ENCODE measurements at places on chromosomes 2 and 18. TPM values are rescaled to one million over a fixed set of nuclear protein-coding genes. Genes with fewer than 3 reads are reported as not detected.

- no peaks in the 10 kb centered on the region for H3K4me1 ChIP-seq
- H3K27ac ChIP-seq = no peak overlapping the region
- no peaks in the 10 kb centered on the region for H3K36me3 ChIP-seq
- H3K27me3 ChIP-seq = peaks cover 23% of the 10 kb centered on the region
- H3K4me3 ChIP-seq = no peak overlapping the region
- DNase-seq = no peak
Measured at GRCh38 chr2:227057060-227057459, 106.9 kb downstream of the COL4A4 start.

- no peak overlapping the region for H3K4me3 ChIP-seq
- H3K27me3 ChIP-seq = no peaks in the 10 kb centered on the region
- no peaks in the 10 kb centered on the region for H3K4me1 ChIP-seq
- H3K36me3 ChIP-seq = no peaks in the 10 kb centered on the region
Measured at GRCh38 chr2:74328074-74328473, 15.1 kb downstream of the SLC4A5 start.

The VAMP5 gene
- 21.8 TPM for total RNA-seq

DNA sequence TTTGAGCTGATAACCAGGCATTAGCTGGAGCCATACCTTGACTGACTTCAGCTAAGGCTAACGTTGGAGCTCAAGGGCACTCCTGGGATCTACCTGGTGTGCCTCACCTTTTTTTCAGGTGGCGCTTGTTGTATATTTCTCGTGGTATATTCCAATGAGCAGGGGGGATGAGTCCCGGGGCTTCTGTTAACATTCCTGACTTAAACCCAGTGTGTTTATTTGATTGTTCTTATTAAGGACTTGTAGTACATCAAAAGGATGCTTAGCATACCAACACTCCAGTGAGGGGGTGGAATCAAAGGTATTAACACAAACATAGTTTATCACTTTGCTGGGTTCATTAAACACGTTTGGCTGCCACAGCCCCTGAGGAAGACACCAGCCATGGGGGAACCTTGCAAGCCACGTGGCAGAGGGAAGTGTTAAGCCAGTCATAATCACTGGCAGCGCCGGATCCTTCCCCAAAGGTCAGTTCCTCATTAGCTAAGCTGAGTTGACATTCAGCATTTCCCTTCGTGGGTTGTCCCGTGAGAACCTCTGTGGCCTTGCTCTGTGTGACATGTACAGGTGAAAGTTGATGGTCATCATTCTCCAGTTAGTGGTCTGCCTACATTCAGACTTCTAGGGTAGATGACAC is 119.5 kb upstream of the MCFD2 start:
- no peak for DNase-seq
- H3K27ac ChIP-seq = no peak overlapping the region
- H3K4me3 ChIP-seq = no peak overlapping the region
- peaks cover 8% of the 10 kb centered on the region for H3K4me1 ChIP-seq
- peaks cover 15% of the 10 kb centered on the region for H3K36me3 ChIP-seq

- H3K27ac ChIP-seq = no peak overlapping the region
- H3K4me3 ChIP-seq = no peak overlapping the region
- no peak for DNase-seq
- H3K4me1 ChIP-seq = no peaks in the 10 kb centered on the region
- H3K36me3 ChIP-seq = no peaks in the 10 kb centered on the region
Measured at GRCh38 chr18:40849886-40850285, 1105.1 kb upstream of the PIK3C3 start.

DNA sequence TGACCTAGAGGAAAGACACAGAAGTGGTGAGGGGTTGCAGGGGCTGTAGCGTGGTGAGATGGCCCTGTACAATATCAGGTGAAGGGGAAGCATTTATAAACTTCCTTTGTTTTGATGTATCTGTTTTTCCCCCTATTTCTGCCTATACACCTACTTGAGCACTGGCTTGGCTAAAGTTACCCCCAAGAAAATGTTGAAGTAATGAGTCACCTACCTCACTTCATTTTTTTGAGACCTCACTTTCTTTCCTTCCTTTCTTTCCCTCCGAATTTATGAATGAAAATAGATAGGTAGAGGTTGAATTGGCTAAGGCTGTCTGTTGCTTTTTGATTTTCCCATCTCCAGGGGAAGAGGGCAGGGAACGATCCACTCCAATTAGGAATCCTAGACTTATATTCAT is 231.1 kb upstream of the EPAS1 start:
- H3K36me3 ChIP-seq = no peaks in the 10 kb centered on the region
- no peak for DNase-seq
- H3K27me3 ChIP-seq = no peaks in the 10 kb centered on the region
- peaks cover 12% of the 10 kb centered on the region for H3K4me1 ChIP-seq

DNA sequence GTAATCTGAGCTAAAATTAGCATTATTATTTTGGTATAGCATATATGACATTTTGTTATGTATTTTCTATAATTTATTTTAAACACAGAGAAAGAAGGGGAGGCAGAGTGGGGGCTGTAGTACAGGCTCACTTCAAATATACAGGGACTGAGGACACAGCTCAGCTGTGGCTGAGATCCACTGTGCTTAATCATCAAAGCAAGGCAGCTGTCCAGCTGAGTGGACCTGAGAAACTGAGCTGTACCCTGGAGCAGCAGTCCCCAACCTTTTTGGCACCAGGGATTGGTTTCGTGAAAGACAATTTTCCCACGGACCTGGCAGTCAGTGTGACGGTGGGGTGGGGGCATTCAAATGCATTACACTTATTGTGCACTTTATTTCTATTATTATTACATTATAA is 687.2 kb downstream of the RNF144A start:
- no peak overlapping the region for H3K4me3 ChIP-seq
- no peak overlapping the region for H3K27ac ChIP-seq
- no peak for DNase-seq
- no peaks in the 10 kb centered on the region for H3K36me3 ChIP-seq
- peaks cover 7% of the 10 kb centered on the region for H3K4me1 ChIP-seq

- H3K27me3 ChIP-seq = peaks cover 13% of the 10 kb centered on the region
- no peak overlapping the region for H3K4me3 ChIP-seq
- DNase-seq = no peak
- H3K4me1 ChIP-seq = no peaks in the 10 kb centered on the region
- no peak overlapping the region for H3K27ac ChIP-seq
Measured at GRCh38 chr2:179311101-179311500, 46.5 kb upstream of the SESTD1 start.

DNA sequence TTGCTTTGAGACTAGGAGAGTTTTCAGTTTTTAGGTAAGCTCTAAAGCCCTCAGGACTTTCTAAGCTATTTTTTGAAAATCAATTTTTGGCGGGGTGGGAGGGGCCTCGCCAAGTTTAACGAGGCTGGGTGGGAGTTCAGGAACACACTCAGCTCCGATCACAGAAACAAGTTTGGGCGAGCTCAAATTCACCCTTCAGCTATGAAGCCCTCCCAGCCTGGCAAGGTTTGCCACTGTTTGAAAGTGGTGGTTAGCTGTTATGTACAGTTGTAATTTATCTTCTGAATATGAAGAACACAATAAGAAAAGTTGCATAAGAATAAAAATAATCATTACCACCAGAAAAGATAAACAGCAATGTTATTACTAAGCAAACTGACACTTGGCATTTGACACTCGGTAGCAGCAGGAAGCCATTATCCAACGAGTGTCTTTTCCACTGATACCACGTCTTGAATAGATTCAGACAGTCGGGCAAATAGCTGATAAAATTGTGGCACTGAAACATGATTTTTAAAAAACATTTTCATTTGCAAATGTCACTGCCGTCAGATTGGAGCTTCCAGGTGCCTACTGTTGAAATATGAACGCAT is 59.8 kb downstream of the KCTD1 start:
- no peak for DNase-seq
- H3K27me3 ChIP-seq = no peaks in the 10 kb centered on the region
- no peaks in the 10 kb centered on the region for H3K36me3 ChIP-seq
- H3K4me3 ChIP-seq = no peak overlapping the region
- H3K27ac ChIP-seq = no peak overlapping the region

The ALPG gene
- not detected for total RNA-seq

GRCh38 chr2:122531290-122532071 is 776.0 kb downstream of the TSN start:
- no peak overlapping the region for H3K4me3 ChIP-seq
- no peaks in the 10 kb centered on the region for H3K27me3 ChIP-seq
- no peak overlapping the region for H3K27ac ChIP-seq

The NAT8 gene
- not detected for total RNA-seq

DNA sequence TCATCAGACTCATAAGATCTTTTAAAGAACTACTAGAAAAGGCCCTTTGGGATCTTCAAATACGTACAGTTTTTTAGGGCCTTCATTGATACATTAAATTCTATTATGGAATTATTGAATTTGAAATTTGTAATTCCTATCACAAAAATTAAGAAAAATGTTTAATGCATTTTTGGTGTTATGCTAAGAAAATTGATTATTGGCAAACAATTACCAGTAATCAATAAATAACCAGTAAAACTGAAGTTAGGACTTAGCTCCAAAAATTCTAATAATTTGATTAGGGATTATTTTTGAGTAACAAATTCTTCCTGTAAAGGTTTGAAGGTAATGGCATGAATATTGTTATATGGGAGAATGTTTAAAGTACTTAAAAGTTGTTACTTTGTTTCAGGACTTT is 119.3 kb downstream of the UBR3 start:
- no peaks in the 10 kb centered on the region for H3K27me3 ChIP-seq
- H3K36me3 ChIP-seq = peaks cover 13% of the 10 kb centered on the region
- no peak for DNase-seq

DNA sequence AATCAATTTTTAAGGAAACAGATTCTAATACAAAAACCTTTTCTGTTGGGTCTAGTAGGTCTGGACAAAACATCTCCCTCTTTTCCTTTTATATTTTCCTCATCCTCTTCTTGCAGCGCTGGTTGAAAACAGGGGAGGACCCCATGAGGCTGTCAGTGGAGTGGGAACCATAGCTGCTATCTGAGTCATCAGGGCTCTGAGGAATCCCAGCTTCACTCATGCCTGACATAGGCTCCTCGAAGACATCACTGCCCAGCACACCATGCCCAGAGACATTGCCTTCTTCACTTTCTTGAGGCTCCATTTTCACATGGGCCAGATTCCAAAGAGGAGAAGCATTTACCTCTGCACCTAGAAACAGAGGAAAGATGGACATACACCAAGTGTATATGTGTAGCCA is 10.0 kb downstream of the SUPT7L start:
- H3K4me1 ChIP-seq = peaks cover 24% of the 10 kb centered on the region
- peak overlapping the region; percentile 83 for H3K27ac ChIP-seq
- peaks cover 27% of the 10 kb centered on the region for H3K36me3 ChIP-seq
